Glomerular endothelial cell (primary cell): ENCODE measurements at places on chromosomes 3 and 15.

GRCh38 chr15:89912145-89912673 lies 543 bp downstream of the ARPIN start:
- no peak for DNase-seq

DNA sequence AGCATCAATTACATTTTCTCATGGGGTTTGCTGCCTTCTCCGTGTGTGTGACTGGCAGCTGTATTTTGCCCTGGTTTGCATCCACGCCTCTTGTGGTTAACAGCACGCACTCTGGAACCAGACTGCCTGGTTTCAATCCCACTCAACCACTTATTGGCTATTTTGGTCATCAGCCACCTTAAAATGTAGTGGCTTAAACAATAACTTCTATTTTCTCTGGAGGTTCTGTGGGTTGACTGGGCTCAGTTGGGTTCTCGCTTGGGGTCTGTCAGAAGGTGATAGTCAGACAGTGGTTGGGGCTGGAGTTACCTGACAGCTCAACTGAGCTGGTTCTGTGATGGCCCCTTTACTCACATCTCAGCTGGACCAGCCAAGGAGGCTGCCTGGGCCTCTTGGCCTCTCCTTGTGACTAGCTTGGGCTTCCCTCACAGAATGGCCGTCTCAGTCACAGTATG lies 36.8 kb downstream of the EHD4 start:
- DNase-seq: no peak

GRCh38 chr3:49295489-49296058 lies 18.5 kb upstream of the C3orf62 start:
- no peak for DNase-seq

DNA sequence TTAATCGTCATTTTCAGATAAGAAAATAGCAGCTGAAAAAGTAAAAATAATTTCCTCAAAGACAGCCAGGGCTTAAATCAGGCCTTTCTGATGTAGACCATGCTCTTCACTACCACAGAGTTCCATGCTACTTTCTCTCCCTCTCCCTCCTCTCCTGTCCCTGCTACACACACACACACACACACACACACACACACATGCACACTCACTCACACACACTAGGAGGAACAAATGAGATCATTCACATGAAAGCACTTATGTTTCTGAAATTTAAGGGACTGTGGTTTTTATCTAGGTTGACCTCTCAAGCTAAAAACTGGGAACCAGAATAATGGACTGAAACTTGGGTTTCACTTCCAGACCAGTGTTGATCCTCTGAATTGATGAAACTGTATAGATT lies 4.1 kb upstream of the PSMA4 start:
- DNase-seq: no peak

DNA sequence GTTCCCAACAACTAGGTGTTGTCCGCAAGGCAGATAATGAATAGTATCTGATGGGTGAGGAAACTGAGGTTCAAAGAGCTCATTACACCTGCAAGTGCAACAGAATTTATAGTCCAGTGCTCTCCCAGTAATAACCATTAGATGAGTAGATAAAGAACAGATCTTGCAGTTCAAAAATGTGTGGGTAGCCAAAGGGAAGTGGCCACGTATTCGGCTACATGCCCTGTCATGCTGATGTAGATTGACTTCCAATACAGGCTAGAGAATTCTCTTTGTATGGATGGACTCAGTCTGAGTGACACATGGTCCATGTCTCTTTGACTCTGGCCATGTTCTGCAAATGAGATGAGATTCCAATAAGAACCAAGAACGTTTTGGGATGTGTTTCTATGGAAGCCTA lies 187.9 kb upstream of the LPP start:
- DNase-seq: no peak

- DNase-seq: no peak
Observed at GRCh38 chr3:112633757-112634156, 7.2 kb downstream of the CCDC80 start.

DNA sequence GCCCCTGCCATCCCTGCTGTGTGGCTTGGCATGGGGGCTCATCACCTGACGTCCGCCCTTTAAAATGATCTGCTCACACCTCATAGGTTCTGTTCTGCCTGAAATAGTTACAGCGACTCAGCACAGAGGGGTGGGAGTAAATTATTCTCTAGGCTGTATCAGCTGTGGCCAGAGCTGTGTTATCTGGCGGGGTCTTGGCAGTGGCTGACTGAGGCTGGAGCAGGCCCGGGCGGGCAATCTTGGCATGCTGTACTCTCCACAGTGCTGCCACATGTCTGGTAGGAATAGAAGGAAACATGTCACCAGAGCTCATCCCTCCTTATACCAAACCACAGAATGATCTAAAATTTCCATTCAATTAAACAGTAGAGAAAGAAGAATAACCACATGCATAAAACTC lies 499.9 kb upstream of the LMCD1 start:
- no peak for DNase-seq

DNA sequence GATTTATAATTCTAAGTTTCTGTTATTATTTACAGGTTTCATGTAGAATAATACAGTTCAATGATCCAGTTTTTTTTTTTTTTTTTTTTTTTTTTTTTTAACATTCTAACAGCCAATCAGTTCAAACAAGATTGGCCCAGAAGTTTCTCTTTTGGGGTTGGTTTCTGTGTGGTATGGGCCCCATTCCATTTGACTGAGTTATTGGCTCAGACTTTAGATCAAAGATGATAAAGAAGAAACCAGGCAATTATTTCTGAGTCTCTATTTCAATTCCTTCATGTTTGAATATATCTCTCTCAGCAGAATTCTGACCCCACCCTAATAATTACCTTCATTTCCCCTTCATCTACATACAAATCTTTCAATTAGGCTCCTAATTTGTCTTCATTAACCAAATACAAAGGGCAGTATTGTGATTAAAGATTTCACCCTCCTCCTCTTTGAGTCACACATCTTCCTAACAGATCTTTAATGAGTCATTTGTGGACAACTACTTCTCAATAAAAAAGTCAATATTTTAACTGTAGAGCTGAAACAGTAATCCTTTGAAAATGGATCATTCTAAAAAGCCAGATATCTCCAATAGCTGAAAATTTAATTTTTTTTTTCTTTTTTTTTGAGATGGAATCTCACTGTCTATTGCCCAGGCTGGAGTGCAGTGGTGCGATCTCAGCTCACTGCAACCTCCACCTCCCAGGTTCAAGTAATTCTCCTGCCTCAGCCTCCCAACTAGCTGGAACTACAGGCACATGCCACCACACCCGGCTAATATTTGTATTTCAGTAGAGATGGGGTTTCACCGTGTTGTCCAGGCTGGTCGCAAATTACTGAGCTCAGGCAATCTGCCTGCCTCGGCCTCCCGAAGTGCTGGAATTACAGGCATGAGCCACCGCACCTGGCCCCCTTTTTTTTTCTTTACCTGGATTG lies 878.8 kb downstream of the NAALADL2 start:
- DNase-seq: no peak

DNA sequence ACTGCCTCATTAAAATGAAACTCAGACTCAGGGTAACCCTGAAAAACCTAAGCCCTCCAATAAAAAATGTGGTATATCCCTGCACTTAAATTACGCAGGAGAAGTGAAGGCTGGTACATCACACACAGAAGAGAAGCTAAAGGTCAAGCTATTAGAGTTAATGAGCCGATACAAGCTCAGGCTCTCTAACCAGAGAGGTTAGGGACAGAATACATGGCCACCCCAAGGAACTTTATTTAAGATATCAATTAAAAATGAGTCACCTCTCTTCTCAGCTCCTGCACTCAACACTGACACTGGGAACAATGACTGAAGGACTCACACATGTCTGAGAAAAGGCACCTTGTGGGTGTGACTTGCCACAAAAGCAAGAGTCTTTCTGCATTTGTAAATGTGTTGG lies 800.6 kb upstream of the CFAP20DC start:
- no peak for DNase-seq
